Kidney epithelial cell (primary cell): ENCODE measurements at places on chromosomes 16 and 17. TPM values are rescaled to one million over a fixed set of nuclear protein-coding genes. Genes with fewer than 3 reads are reported as not detected.

The EXOC3L1 gene
- total RNA-seq: 0.21 and 0.25 TPM in 2 replicates

The MARVELD3 gene
- total RNA-seq: 9.7 and 15.7 TPM in 2 replicates

The OR3A3 gene
- not detected in 2 replicates for total RNA-seq

The CIITA gene
- 0.04 and 0.07 TPM in 2 replicates for total RNA-seq

The OTOP2 gene
- not detected in 2 replicates for total RNA-seq

The HP gene
- total RNA-seq: not detected in 2 replicates

The SULT1A1 gene
- 3.1 and 3.3 TPM in 2 replicates for total RNA-seq

The NME3 gene
- total RNA-seq: 44.9 and 45.3 TPM in 2 replicates

The VMP1 gene
- total RNA-seq: 171 and 224 TPM in 2 replicates

The EVPL gene
- total RNA-seq: 8.5 and 8.8 TPM in 2 replicates

The SRCIN1 gene
- 0.27 and 0.84 TPM in 2 replicates for total RNA-seq

The PRKAR1A gene
- 232 and 233 TPM in 2 replicates for total RNA-seq

The RNF43 gene
- 0.75 and 2.3 TPM in 2 replicates for total RNA-seq

The OR2C1 gene
- 0.08 TPM in 1 of 2 replicates, not detected in the other for total RNA-seq

The ACBD4 gene
- 7.1 and 8.2 TPM in 2 replicates for total RNA-seq

The SCARF1 gene
- 34.9 and 41.0 TPM in 2 replicates for total RNA-seq
